ENCODE measurements at places on chromosomes 1 and 21. TPM values are rescaled to one million over a fixed set of nuclear protein-coding genes. Genes with fewer than 3 reads are reported as not detected.

DNA sequence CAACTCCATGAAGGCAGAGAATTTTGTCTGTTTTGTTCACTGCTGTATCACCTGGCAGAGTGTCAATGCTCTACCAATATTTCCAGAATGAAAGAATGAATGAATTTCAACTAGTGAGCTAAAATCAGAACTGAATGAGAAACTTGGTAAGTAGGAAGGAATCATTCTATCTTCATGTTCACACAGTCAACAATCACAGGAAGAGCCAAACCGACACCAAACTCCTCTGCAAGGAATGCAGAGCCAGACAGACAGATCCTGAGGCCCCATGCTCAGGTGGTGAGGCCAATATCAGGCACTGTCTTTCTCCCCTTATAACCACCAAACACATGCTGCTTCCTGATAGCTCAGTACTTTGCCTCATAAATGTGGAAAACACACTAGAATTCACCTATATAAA lies 139.1 kb downstream of the SLC45A1 start:
- DNase-seq = no peak

GRCh38 chr1:32733582-32734321 lies 31.2 kb upstream of the SYNC start:
- no peak for DNase-seq

DNA sequence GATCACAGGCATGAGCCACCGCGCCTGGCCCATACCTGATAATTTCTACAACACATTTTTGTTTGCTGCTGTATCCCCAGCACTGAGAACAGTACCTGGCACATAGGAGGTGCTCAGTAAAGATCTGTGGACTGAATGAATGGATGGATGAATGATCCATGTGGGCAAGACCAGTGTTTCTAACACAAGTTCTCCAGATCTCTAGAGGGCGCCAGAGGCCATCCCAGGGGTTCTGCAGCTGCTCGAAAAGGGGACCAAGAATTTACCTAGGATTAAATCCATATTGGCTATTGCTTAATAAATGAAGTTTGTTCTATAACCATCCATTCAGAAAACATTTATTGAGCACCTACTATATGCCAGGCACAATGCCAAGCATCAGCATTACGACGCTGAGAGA lies 167.7 kb downstream of the ACTL8 start:
- DNase-seq = peak; percentile 34

GRCh38 chr1:214351551-214352277 lies 70.8 kb downstream of the SMYD2 start:
- no peak for DNase-seq

DNA sequence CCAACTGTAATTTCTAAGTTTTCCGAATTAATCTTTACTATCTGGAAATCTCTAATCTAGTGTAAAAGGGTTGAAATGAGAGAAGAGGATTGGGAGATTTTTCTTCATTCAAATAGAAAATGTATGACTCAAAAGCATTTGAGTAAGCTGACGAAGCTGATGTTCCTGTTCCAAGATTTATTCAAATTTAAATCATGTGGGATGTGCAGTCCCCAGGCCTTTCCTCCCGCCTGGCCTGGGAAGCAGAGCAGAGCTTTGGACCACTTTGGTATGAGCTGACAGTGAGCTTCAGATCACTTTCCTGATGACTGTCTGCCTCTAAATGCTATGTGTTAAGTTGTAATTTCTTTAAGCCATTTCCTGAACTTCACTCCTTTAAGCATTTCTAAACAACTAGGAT lies 192.0 kb downstream of the DHRS3 start:
- no peak for DNase-seq

- DNase-seq = no peak
Measured at GRCh38 chr21:36769051-36769839, 70.3 kb downstream of the SIM2 start.

GRCh38 chr1:51570063-51570710 lies 46.7 kb upstream of the OSBPL9 start:
- no peak for DNase-seq

- no peak for DNase-seq
Measured at GRCh38 chr1:2400576-2400909, 8.9 kb downstream of the RER1 start.

DNA sequence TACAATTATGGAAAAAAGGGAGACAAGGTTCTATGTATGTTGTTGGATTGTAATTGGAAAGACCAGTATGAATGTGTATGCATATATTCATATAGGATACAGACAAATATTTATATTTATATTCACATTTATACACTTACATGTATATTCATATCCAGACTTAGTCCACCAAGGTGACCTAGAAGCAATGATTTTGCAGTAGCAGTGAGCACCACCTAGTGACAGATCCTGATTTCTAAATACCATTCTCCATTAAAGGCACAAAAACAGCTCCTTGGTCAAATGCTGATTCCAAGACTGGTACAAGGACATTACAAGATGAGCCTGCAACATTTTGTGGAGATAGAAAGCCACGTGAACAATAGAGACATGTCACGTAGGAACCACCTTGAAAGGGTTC lies 153.4 kb downstream of the SDCCAG8 start:
- DNase-seq = no peak

DNA sequence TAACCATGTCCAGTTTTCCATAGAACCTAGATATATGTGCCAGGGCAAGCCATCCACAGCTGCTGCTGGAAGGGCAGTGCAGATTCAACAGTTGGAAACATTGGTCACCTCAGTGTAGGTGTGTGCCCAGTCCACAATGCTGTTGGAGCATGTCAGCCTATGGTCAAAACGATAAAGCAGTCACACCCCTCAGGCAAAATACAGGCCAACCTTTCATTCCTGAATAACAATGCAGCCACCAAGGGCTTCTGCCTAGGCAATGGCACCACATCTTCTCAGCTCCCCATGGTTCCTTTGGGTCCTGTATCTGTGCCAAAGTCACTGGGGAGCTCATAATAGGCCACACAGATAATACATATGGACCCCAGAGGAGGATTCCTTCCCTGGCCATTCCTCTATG lies 15.1 kb upstream of the TBX19 start:
- DNase-seq = no peak

The AVPR1B gene
- total RNA-seq = not detected

DNA sequence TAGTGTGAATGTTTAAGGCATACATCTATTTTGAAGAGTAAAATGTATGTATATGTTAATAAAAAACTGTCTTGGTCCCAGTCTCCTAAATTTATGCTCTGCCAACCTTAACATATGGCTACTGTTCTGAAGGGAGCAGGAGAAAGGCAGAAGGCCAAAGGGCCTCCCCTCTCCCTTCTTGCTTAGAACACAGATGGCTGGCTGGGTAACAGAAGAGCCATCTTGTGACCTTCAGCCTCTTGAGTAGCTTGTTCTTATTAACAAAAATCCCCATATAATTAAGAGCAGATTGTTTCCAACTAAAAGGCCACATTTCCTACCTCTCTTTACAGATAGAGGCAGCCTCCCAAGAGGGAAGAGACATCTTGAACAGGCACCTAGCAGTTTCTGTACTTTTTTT lies 36.1 kb downstream of the EPB41 start:
- DNase-seq = no peak

- no peak for DNase-seq
Measured at GRCh38 chr1:18939398-18940302, 16.8 kb downstream of the IFFO2 start.

The RGS1 gene
- 0.99 TPM for total RNA-seq

DNA sequence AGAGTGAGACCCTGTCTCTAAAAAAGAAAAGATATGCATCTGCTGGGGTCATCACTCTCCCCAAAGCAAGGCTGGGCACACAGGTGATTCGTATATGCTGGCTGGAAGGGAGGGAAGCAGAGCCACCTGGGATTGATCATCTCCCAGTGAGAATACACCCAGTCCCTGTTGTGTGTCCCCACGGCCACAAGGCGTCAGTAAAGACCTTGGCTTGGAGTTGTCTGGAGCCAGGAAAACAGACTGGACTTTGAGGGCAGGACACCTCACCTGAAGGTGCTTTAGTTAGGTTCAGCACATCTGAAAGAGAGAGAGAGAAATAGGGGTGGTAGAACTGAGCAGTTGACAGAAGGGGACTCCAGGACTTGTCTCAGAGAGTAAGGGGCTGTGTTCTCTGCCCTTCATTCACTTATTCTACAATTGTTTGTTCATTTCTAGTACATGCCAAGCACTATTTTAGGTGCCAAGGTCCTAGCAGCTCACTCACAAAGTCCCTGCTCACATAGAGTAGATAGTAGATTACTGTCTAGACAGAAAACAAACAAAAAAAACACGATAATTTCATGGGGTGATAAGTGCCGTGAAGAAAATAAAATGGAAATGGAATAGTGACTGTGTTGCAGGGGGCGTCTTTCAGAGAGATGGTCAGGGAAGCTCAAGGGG lies 13.5 kb downstream of the CITED4 start:
- DNase-seq = peak; percentile 88

Data from body of pancreas (tissue), 4 donors.